ENCODE measurements at places on chromosomes 1 and 21. TPM values are rescaled to one million over a fixed set of nuclear protein-coding genes. Genes with fewer than 3 reads are reported as not detected.

DNA sequence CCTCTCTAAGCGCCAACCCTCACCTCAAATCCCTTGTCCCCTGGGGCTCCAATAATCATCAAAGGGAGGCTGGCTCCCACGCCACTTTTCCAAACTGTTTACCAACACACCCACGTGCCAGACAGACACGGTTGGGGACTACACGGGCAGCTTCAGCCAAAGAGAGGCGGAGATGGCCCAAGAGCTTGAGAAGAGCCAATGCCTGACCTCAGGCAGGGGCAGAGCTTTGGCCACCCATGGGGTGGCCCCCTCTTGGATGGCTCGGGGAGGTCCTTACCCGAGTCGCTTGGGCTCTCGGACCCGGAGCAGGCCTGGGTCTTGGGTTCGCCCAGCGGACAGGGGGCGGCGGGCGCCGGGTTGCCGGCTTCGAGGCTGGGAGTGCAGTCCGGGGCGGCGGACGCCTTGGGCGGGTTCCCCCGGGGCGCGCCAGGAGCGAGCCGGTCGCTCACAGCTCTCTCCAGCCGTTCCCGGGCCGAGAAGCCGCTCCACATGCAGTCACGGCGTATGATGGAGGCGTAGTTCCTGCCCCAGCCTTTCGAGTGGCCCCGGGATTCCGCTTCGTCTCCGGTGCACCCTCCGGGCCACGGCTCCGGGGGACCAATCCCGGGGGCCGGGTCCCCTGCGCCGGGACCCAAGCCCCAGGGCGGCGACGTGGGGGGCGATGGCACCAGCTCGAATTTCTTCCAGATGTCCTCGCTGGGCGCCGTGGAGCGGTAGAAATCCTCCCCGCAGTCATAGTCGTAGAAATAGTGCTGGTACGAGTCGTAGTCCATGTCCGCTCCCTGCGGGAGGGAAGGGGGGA, 854 bp downstream of the MYCL start:
- DNase-seq = peak; percentile 31

GRCh38 chr21:31351960-31352359, 7.9 kb upstream of the TIAM1 start:
- no peak for DNase-seq

DNA sequence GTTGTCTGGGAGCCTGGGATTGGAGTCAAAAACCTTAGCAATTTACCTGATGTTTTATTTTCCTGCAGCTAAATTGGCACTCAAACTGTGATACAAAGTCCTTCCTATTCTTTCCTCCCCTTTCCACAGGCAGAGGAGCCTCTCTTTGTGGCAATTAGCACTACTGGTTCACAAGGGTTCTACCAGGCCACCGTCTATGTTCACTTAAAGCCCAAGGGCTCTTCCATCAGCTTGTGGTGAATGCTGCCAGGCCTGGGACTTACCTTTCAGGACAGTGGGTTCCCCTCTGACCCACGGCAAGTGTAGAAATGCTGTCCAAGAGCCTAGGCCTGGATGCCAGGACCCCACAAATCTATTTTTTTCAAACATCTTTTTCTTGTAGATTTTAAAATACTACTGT, 251.9 kb upstream of the B3GALT2 start:
- DNase-seq = no peak

DNA sequence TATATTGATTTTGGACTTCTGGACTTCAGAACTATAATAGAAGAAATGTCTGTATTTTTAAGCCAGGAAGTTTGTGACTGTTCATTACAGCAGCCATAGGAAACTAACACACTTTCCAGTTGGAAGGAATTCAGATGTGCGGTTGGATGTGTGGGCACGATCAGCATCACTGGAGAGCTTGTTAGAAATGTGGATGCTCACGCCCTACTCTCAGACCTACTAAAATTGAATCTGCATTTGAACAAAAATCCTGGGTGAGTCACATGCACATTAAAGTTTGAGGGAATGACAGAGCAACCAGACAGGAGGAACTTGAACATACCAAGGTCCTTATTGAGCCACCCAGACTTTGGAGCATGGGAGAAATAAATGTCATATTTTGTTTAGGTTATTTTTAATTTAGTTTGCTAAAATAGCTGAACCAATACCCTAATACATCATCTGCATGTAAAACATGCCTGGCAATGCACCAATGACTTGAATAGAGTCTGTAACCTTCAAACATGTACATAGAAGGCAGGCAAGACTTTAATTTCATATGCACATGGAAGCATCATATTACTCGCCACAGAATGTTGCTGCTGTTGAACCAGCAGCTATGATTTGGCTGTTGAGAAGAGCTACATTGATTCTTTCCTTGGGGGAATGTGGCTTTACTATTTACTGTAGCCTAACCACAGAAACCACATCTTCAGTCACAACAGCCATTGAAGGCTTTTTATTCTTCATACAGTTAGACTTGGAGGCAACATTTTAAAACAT, 346.2 kb downstream of the BARHL2 start:
- DNase-seq = no peak

GRCh38 chr1:109131059-109131458, 17.1 kb downstream of the ELAPOR1 start:
- DNase-seq = no peak

GRCh38 chr1:43329995-43330751, 7.4 kb upstream of the MPL start:
- peak; percentile 68 for DNase-seq

DNA sequence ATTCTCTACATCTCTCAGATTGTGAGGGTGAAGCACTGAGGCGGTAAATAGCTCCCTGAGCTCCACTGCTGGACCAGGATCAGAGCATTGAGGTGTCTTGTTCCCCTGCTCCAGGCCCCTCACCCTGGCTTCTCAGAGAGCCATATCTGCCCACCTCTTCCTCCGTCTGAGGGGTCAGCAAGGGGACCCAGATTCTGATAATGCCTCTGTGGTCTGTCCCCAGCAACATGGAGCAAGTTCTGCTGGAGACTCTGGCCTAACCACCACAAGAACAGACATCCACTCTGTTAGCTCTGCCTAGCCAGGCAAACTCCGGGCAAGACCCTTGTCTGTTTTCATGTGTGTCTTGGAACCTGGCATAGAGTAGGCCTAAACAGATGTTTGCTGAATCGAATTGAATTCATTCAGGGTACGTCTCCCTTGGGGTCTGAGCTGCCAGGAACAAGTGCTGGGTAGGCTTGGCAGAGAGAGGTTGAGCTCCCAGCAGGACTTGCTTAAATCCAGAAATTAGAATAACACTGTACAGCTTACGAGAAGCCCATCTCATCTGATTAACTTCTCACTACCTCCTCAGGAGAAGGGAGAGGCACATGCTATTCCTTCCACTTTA, 2.3 kb downstream of the TRAF5 start:
- DNase-seq = no peak

DNA sequence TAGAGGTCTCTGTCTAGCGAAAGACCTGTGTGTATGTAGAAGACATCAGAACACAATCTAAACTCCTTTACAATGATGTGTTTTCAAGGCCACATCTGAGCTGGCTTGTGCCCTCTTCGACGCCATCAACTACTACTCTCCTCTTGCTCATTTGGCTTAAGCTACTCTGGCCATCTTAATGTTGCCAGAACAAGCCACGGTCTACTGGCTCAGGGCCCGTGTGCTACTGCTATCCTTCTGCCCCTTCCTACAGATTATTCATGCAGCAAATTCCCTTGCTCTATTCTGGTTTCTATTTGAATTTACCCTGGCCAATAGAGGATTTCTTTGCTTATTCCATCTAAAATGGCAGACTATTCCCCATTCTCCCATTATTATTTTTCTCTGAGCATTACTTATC, 121.7 kb downstream of the ZZZ3 start:
- no peak for DNase-seq

DNA sequence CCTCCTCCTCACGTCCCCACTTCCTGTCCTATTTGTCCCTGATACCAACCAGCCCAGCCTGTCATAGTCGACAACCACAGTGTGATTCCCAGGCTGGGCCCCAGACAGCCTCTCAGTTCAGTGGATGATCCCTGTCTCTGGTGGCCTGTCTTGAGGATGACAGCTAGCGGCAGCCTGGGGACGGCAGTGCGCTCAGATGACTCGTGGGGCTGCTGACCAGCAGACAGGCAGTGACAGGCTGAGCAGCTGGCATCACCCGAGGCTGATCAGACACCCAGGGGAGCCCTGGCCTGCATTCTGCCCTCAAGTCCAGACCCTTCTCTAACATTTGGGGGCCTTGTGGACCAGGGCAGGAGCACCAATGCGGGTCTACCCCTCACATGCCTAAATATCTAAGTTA, 21.0 kb downstream of the NKAIN1 start:
- DNase-seq = no peak

GRCh38 chr1:27668808-27669723, 2.9 kb downstream of the IFI6 start:
- DNase-seq = peak; percentile 55

GRCh38 chr1:242412921-242413320, 111.6 kb downstream of the PLD5 start:
- no peak for DNase-seq

DNA sequence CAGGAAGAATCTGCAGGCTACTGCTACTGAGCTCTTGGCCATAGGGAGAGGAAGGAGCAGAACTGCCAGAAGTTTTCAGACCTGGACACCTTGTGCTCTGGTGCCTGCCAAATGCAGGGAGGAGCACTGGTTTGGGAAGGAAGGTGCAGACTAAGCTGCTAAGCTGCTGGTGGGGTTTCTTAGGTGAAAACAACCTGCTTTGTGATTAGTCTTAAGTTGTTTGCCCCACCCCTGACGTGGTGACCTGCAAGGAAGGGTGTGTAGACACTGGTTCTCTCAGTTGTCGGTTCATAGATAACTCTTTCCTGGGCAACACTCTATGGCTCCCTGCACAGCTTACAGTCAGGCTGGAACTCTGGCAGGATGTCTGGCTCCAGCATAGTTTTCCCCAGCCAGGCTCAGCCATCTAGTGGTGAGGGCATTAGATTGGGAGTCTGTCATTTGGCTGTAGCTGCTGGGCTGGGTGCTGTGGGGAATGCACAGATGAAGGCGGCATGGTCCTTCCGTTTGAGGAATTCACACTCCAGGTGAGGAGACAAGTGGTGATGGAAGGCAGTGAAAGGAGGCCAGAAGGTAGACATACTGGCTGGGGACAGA, 10.3 kb upstream of the S100A10 start:
- no peak for DNase-seq

- DNase-seq = no peak
These were observed 17.0 kb downstream of the CITED4 start for GRCh38 chr1:40844887-40845878.

- DNase-seq = no peak
These were observed 4.2 kb downstream of the RD3 start for GRCh38 chr1:211487672-211488208.

- DNase-seq = no peak
These were observed 111.1 kb downstream of the GLUL start for GRCh38 chr1:182280504-182280900.

- DNase-seq = peak; percentile 42
These were observed 15.5 kb downstream of the FMN2 start for GRCh38 chr1:240107058-240107684.

GRCh38 chr1:40857737-40858136, 4.4 kb downstream of the CITED4 start:
- no peak for DNase-seq

GRCh38 chr1:151708891-151709290, 7.7 kb downstream of the CELF3 start:
- DNase-seq = no peak

DNA sequence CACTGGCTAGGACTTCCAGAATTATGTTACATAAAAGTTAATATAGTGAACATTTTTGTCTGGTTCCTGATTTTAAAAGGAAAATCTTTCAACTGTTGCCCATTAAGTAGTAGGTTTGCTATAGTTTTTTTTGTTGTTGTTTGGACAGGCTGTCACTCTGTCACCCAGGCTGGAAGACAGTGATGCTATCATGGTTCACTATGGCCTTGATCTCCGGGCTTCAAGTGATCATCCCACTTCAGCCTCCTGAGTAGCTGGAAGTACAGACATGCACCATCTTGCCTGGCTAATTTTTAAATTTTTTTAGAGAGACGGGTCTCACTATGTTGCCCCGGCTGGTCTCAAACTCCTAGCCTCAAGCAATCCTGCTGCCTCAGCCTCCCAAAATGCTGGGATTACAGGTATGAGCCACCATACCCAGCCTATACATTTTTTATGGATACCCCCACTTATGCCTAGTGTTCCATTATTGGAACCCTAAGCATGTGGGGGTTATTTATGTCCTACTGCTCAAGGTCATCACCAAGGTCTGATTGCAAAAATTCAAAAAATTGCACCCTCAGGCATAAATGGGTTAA, 6.5 kb downstream of the CTXND2 start:
- no peak for DNase-seq

GRCh38 chr1:218510153-218510772, 165.1 kb downstream of the TGFB2 start:
- no peak for DNase-seq

GRCh38 chr21:43363506-43364260, 63.2 kb downstream of the SIK1 start:
- DNase-seq = no peak

DNA sequence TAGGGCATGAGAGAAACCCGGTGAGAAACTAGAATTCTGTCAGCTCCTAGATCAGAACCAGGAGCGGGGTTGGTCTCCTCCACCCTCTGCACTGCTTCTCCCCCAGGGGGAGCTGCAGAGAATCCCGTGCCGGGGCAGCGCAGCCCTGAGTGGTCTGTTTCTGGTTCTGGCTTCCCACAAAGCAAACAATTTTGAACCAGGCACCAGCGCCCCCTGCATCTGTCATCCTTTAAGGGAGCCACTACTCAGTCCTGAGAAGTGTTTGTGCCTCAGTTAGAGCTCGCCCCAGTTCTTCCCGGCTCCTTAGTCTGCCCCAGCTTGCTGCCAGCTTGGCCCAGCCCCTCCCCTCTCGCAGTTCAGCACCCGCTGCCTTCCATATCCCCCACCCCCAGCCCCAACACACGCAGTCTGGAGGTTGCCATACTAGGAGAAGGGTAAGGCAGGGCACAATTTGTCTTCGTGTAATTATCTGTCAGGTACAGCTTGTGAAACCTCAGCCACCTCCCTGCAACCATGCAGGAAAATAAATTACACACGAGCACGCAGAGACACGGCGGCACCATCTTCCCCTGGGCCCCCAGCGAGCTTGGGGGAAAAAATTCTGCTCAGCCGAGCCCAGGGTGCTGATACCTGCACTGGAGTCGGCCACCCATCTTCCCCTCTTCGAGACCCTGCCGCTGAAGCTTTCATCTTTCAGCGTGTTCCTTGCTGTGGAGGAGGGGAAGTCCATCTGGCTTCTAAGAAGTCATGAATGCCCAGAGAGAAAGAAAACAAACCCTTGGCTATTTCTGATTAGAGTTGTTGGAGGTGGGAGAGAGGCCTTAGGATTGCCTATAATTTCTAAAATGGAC, 62.6 kb upstream of the CD1D start:
- DNase-seq = peak; percentile 29

GRCh38 chr1:154425172-154425571, 20.0 kb downstream of the IL6R start:
- DNase-seq = no peak

GRCh38 chr1:80673935-80674597, 1126.7 kb upstream of the ADGRL2 start:
- no peak for DNase-seq

TAL1 gene
- total RNA-seq = not detected

COL24A1 gene
- 3.9 TPM for total RNA-seq

RHEX gene
- total RNA-seq = not detected

EFNA4 gene
- total RNA-seq = 2.6 TPM

ADAMTS4 gene
- total RNA-seq = 8.2 TPM

KRTAP19-5 gene
- not detected for total RNA-seq

CFHR2 gene
- total RNA-seq = not detected

NHLH1 gene
- not detected for total RNA-seq

GCSAML gene
- not detected for total RNA-seq
